ENCODE measurements at places on chromosomes 11 and 22.

DNA sequence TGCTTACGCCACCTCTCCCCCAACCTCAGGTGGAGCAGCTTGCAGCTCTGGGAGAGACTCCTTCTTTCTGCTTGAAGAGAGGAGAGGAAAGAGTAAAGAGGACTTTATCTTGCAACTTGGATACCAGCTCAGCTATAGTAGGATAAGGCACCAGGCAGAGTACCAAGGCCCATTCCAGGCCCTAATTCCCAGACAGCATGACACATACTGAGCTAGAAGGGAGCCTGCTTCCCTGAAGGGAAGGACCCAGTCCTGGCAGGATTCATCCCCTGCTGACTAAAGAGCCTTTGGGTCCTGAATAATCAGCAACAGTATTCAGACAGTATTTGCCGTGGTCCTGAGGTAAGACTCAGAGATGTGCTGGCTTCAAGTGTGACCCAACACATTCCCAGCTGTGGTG is 41.4 kb downstream of the PPME1 start:
- DNase-seq, result no peak

DNA sequence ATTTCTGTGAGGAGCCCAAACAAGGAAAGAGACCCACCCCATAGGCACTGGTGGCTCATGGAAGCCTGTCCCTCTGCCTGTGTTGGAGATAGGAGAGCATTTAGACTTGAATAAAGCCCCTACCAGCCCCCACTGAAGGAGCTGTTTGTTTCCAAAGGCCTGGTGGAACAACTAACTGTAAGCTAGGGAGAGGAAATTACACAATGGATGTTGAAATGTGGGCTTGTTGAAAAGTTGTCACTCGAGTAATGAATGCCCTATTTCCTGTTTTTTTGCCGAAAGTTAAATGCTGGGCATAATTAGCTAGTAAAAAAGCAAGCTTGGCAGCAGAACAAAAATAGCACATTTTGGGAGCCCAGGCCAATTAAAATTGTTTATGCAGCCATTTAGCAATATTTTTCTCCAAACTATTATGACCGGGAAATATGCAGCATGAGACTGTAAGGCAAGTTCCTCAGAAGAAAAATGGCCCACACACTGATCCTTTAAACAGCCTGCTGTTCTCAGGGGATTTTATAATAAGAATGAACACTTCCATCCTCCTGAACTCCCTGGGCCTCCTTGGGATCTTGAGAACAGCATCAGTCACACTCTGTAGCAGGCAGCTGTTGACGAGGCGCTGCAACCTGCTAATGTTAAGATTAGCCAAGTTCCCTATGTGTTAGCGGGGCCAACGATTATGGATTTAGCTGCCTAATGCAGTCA is 38.6 kb upstream of the LMO2 start:
- DNase-seq, result no peak

- no peak for DNase-seq
These were observed 605.7 kb downstream of the INSC start for GRCh38 chr11:15720460-15720859.

DNA sequence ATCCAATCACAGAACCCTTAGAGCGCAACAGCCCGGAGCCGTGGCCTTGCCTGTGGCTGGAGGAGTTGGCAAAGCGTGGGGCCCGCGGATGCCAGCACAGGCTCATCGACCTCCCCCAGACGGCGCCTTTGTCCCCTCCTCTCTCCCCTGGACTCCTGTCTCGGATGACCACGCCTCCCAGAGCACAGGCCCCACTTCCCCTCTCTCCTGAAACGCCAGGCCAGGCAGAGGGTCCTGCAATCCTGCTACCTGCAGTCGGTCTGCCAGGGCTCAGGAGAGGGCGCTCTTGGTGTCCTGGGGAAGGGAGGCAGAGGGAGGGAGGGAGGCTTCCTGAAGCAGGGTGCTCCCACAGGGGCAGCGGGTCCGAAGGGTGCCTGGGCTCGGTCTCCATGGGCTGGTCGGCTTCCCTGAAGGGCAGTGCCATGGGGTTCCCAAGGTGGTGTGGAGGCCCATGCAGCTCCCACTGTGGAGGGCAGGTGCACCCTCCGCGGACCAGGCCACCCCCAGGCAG is 16.6 kb upstream of the TTLL12 start:
- DNase-seq, result no peak

DNA sequence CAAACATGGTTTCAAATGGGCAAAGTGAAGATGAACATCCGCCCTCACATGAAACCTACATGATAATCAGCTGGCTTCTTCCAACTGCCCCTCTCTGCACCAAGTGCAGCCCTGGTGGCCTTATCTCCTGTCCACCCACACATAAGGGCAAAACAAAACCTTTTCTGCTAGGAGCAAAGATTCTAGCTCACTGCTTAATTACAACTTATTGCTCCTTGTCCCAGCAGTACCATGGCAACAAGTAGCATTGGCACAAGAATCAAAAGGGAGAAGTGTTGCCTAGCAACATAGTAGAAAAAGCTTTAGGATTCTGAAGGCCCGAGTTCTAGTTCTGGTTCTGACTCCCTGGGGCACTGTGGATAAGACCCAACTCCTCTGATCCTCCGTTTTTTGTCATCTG is 68.7 kb upstream of the BMAL1 start:
- peak; percentile 15 for DNase-seq

GRCh38 chr11:128890543-128891368 is at the start of gene KCNJ5:
TSS of gene KCNJ5 (plus strand) at chr11:128891356. CDS start at chr11:128911274, 19,918 bp downstream.
- DNase-seq, result peak; percentile 55

DNA sequence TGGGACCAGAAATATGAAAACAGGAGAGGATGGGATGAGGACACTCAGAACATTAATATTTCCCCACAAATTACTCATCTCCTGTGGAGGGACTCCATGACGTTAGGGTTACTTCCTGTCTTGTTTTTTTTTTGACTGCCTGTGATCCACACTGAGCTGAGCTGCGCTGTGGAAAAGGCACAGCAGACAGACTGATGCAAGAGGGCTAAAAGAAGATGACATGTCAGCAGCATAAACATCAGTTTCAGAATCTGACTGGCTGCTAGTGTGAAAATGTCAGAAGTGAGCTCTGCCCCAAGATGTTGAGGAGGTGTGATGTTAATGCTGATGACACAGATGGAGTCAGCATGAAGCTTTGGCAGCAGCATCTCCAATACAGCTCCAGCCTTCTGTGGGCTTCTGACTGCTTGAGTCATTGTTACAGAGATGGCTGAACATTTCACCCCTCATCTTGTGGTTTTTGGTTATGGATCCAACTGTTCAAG is 286.8 kb downstream of the BLID start:
- no peak for DNase-seq

DNA sequence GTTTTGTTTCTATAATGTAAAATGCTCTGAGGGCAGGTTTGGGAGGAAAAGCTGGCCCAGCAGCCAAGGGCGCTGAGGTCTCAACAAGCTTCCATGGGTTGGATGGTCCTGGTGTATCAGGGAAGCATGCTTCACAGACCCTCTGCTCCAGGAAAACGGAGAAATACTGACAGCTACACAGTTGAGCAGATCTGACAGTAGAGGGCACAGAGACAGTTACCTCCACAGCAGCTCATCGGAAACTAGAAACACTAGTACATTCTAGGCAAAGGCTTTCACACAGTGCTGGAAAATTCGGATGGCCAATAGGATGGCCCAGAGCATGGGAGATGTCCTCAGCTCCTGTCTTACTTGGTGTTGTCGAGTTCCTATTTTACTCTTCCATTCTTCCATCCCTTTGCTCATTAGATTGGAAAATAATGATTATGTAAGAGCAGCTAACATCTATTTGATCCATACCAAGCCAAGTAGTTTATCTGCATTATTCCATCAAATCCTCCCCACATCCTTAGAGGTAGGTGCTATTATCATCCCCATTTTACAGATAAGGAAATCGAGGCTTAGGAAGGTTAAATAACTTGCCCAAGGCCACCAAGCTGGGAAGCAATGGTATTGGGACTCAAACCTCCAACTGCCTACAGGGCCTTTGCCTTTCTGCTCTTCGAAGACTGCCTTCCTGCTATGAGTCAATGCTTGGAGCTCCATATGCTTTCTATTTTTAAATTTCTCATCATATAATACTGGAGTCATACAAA is 28.3 kb downstream of the LMO2 start:
- DNase-seq, result no peak

DNA sequence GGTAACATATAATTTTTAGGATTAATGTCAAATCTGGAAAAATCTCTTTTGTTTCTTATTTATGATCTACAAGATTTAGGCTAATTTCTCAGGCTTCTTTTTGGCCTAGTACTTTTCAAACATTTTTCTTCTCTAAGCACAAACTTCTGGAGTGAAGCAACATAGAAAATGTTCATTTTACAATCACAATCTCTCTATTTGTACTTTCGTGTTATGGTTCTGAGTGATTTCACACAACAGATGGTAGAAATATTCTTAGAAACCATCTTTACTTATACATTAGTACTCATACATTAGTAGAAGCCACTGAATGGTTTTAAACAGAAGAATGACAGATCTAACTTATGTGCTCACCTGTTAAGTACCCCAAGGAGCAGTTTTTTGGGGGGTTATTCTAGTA is 106.3 kb upstream of the ANO3 start:
- DNase-seq, result no peak
